ENCODE measurements at places on chromosomes 11 and 22. TPM values are rescaled to one million over a fixed set of nuclear protein-coding genes. Genes with fewer than 3 reads are reported as not detected.

MRGPRX4 gene
- total RNA-seq: not detected

CELSR1 gene
- total RNA-seq: 51.8 TPM

CSNK2A3 gene
- 2.6 TPM for total RNA-seq

HEPN1 gene
- not detected for total RNA-seq

SHANK2 gene
- 59.8 TPM for total RNA-seq

SH3BP1 gene
- total RNA-seq: 34.8 TPM

GRCh38 chr11:130322126-130322525 is 7.4 kb upstream of the ZBTB44 start:
- H3K4me1 ChIP-seq: peaks cover 4% of the 10 kb centered on the region
- H3K27me3 ChIP-seq: no peaks in the 10 kb centered on the region
- DNase-seq: no peak
- H3K4me3 ChIP-seq: no peak overlapping the region
- no peak overlapping the region for H3K27ac ChIP-seq
- no peaks in the 10 kb centered on the region for H3K36me3 ChIP-seq

GRCh38 chr22:31715147-31715778 is 34.7 kb downstream of the PRR14L start:
- DNase-seq: no peak
- no peak overlapping the region for H3K27ac ChIP-seq
- no peaks in the 10 kb centered on the region for H3K4me1 ChIP-seq
- H3K4me3 ChIP-seq: no peak overlapping the region

DNA sequence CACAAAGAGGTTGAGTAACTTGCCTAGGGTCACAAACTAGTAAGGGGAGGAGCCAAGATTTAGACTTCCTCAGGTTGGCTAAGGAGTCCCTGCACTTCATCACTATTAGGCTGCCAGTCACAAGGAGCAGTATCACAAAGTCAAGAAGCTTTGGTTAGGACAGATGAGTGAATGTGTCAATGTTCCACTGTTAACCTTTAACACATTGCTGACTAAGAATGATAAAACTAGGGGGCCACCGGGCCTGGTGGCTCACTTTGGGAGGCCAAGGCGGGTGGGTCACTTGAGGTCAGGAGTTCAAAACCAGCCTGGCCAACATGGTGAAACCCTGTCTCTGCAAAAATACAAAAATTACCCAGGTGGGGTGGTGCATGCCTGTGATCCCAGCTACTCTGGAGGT is 32.0 kb downstream of the TMEM123 start:
- no peak for DNase-seq
- no peak overlapping the region for H3K27ac ChIP-seq
- H3K4me1 ChIP-seq: no peaks in the 10 kb centered on the region
- no peaks in the 10 kb centered on the region for H3K36me3 ChIP-seq
- no peak overlapping the region for H3K4me3 ChIP-seq

Data from lower lobe of right lung (tissue), 2 donors.